H1 (cell line): ENCODE measurements at places on chromosomes 1 and 21.

- DNase-seq, result no peak
Measured at GRCh38 chr1:177732178-177732577, 237.7 kb downstream of the SEC16B start.

- no peak for DNase-seq
Measured at GRCh38 chr1:115412733-115413132, 74.7 kb upstream of the NGF start.

GRCh38 chr1:54180701-54181360 lies 19.0 kb downstream of the CYB5RL start:
- no peak for DNase-seq

DNA sequence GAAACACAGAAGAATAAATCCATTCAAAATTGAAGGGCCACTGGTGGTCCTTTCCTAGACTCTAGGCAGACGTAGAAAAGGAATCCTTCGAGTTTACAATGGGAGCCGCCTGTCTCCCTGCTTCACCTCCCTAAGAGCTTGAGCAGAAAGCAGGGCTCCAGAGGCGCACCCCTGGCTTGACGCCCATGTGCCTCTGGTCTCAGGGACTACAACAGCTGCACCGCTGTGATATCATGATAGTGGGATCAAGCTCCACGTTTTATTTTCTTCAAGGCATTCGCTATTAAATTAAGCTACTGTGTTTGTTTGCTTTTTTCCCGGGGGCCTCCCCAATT lies 403 bp upstream of the C1orf122 start:
- DNase-seq, result no peak

DNA sequence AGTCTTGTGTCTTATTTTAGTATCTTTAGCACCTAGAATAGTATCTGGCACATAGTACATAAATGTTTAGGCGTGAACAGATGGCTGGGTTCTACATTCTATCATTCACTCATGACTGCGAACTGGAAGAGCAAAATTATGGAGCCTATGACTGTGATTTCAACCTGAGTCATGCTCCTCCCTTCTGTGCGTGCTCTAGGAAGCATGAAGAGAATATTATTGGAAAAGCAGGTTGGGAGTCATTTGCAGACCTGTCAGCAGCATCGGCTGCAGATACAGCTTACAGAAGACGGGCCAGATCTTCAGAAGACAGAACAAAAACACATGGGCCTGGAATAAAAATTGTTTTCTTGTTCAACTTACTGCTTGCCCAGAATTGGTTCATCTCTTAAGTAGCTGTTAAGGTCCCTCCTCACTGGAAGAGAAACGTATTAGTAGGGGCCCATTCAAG lies 344.0 kb upstream of the USP24 start:
- no peak for DNase-seq

- no peak for DNase-seq
Measured at GRCh38 chr1:9654834-9655723, 3.5 kb downstream of the PIK3CD start.

GRCh38 chr1:219385787-219386427 lies 212.2 kb downstream of the LYPLAL1 start:
- peak; percentile 64 for DNase-seq

- DNase-seq, result no peak
Measured at GRCh38 chr1:19505693-19506457, 20.5 kb upstream of the CAPZB start.

DNA sequence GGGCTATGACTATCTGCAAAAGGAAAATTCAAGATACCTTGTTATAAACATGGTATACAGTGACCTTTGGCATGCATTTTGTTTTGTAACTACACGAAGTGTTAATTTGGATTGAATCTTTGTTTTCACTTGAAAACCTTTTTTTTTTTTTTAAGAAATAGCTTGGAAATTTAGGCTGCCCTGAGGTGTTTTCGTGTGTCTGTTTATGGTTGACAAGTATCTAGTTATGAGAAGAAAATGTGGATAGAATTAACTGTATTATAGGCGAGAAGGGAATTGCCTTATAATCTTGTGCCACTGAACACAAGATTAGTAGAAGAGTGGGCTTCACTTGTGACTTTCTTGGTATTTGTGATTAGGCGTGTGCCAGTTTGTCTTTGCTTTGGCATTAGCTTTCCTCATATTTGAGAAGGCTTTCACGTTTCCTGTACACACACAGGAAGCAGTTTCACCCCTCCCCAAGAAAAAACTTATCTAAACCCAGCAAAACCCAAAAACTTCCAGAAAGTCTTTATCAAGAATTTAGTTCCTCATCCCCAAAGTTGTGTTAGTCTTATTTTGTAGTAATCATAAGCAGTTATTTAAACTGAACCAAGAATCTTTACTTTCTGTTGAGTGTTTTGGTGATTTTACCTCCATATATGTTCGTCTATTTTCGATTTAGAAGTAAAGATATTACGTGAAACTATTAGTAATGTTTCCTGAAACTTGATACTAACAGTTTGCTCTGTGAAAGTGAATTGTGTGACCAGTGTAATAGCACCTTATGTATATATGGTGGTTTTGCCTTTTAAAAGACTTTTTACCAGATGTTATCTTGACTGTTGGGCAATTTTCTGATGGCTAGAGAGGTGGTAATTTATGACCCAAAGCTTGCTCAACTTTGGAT lies 3.8 kb downstream of the DYRK1A start:
- no peak for DNase-seq

DNA sequence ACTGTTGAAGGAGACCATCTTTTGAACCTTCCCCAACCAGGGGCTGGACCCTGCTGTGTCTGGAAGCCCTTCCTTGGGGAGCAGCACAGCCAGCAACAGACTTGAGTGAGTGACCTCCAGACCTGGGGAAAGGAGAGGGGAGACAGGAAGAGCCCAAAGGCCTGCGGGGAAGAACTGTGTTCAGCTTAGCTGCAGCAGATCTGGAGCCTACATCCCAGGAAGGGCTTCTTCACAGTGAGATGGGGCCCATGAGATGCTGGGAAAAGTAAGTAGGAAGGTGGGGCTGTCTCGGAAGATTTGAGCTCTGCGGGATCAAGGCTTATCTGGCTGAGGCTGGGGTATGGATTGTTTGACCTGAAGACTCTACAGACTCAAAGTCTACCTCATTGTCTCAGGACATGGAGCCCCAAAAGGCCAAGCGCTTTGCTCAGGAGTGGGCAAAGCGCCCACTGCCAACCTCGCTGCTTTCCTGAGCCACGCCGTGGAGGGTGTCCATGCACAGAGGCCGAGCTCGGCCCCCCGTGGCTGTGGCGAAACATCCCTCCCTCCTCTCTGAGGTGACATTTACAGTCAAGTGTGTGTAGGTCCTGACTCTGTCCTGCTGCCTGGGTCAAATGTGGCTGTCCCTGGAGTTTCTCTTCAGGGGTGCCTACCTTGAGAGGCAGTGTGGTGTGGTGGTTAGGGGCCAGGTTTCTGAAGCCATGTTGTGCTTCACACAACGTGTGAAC lies 24.5 kb downstream of the SPOCD1 start:
- no peak for DNase-seq

DNA sequence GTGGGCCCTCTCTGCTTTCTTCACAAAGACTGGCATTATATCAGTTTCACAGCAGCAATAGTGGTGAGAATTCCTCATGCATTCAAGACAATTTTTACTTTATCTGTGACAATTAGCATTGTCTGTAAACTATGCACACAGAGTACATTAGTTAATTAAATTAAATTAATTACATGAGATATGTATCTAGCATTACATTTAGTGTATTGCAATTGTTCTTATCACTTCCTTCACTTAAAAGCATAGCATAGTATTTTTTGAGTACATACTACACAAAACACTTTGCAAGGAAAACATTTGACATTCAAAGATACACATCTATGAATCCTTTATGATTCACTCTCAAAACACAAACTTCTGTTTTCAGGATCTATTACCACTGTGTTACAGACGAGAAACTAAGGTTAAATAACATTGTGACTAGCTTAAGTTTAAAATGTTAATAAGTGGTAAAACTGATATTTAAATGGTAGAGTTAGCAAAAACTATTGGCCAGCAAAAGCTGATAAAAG lies 1542.6 kb downstream of the PLA2G4A start:
- DNase-seq, result no peak

GRCh38 chr1:162690672-162691434 lies 58.6 kb downstream of the DDR2 start:
- DNase-seq, result no peak

DNA sequence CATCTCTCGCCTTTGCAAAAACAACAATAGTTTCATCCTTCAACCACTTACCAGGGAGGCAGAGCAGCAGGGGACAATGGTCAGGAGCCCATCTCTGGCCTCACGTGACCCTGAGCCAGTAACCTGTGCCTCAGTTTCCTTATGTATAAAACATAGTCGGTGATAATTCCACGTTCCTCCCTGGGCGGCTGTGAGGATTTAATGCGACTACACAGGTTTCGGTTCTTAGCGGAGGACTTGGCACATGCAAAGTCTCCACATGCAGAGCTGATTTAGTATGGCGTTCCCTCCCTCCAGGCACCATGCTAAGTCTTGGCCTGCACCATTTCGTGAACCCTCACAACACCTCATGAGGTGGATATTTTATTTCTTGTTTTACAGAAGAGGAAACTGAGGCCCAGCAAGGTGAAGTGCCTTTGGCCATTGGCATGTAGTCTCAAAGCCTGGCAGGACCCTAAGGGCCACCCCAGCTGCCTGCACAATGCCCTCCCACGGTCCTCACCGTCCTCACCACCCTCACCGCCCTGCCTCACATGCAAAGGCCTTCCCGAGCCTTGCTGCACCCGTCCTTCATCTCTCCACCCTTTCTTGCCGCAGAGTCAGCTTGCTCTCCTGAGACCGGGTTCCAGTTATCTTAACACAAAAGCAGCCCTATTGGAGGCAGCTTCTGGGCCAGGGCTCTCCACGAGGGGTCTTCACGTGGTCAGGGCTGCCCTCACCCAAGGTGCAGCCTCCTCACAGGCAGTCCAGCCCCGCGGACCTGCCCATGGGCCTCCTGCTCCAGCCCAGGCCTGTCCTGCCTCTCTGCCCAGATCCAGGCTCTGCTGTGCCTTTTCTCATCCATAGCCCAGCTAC lies 48.9 kb downstream of the SYF2 start:
- DNase-seq, result no peak

DNA sequence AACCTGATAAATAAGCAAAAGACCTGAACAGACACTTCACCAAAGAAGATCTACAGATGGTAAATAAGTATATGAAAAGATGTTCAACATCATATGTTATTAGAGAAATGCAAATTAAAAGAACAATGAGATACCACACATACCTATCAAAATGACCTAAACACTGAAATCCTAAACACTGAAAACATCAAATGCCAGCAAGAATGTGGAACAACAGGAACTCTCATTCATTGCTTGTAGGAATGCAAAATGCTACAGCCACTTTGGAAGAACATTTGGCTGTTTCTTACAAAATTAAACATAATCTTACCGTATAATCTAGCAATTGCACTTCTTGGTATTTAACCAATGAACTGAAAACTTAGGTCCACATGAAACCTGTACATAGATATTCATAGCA lies 14.9 kb upstream of the PIGK start:
- no peak for DNase-seq

DNA sequence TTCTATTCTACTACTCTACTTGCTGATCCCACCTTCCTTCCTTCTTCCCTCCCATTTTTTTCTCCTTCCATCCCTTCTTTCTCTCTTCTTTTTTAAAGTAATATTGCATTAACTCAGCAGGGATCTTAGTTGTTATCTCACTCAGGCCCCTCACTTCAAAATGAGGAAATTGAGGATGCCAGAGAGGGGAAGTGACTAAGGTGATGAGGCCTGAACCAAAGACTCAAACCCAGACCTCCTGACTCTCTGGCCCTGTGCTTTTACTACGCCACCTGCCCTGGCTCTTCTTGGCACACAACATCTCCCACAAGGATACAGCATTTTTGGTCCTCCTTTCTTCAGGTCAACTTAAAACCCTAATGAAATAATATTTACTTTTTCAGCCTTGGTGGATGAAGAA lies 151.7 kb upstream of the ZNF648 start:
- no peak for DNase-seq

- no peak for DNase-seq
Measured at GRCh38 chr1:9426291-9426711, 113.0 kb upstream of the SLC25A33 start.

- no peak for DNase-seq
Measured at GRCh38 chr1:26897351-26897750, 2.9 kb downstream of the GPATCH3 start.

GRCh38 chr1:85581802-85582686 lies 1.5 kb downstream of the CCN1 start:
- DNase-seq, result no peak

DNA sequence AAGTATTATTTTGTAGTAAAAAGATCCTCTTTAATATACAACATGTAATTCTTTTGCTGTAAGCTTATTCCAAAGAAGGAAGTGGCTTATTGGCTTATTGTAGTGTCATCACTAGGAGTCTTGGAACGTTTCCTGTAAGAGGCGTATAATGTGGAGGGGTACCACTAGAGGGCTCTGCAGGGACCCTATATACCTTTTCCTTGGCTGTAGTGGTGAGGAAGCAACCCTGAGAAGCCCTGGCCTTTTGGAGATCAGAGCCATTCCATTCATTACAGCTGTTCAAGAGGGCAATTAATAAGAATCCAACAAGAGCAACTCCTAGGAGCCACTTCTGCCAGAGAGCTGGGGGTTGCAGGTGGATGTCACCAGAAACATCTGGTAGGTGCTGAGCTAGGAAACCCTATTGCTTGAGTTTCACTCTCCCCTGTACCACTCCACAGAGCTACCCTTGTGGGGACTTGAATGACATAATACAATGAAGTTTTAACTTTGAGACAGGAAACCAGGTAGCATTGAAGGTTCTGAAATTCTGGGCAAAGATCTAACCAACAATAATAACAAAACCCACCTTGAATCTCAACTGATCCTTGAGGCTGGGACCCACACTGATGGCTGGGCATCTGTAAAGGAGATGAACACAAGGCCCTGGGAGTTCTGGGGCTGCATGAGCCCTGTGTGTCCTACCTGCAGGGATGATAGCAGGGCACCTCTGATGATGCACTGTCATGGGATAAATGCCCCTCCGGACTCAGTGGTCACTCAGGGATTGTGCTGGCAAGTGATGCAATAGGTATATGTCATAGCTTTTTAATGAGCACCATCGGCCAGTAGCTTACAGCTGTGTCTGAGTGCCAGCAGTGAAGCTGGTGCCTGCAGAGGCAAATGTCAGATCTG lies 160.2 kb upstream of the COA6 start:
- DNase-seq, result no peak

DNA sequence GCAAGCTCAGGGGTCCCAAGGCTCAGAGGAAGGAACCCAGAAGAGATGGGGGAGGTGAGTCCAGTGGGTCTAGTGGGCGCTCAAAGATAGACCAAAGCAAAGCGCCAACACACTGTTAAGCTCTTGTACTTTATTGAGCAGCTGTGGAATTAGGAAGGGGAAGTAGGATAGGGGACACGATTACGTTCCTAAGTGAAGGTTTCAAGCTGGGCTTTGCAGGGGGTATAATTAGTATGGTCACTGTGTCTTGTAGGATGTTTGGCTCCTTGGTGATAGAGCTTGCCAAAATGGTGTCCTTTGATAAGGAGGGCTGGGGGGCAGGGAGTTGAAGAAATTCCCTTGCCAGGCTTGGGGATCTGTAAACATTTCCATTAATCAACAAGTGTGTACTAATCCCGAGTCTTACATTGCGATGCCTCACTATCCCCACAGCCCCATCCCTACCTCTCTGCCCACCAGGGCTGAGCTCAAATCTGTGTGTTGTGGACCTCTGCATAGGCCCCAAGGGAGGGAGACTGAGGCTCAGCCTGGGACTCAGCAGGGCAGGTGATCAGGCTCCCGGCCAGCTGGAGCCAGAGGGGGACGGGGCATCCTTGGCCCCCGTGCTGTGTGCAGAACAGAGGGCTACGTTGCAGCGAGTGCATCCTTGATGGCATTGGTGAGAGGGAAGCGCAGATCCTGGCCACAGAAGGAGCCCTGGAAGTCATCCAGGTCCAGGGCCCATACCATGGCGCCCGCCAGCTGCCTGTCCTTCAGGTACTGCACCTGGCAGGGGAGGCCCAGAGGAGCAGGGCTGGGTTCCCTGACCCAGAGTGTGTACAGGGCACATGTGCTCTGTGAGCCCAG lies 3.4 kb upstream of the MYBPH start:
- no peak for DNase-seq
